ENCODE measurements at places on chromosomes 1 and 21.

- no peak for DNase-seq
Measured at GRCh38 chr1:91057784-91058183, 35.9 kb upstream of the ZNF644 start.

GRCh38 chr1:99676876-99677275, 31.0 kb downstream of the PALMD start:
- no peak for DNase-seq

DNA sequence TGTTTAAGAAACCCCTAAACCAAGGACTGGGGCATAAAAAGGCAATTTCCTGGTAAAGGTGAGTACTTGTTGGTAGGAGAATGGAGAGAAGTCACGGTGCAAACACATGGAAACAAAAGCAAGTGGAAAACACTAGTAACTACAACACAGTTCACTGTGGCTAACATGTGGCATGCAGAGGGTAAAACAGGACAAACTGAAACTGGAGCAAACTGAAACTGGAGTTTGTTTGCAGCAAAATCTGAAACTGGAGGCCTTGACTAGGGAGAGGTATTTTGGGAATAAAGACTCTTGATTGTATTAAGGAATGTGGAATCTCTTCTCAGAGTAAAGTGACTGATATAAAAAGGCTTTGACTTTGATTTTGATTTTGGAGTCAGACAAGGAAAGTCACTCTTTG, 376.3 kb upstream of the PRMT6 start:
- DNase-seq = no peak

DNA sequence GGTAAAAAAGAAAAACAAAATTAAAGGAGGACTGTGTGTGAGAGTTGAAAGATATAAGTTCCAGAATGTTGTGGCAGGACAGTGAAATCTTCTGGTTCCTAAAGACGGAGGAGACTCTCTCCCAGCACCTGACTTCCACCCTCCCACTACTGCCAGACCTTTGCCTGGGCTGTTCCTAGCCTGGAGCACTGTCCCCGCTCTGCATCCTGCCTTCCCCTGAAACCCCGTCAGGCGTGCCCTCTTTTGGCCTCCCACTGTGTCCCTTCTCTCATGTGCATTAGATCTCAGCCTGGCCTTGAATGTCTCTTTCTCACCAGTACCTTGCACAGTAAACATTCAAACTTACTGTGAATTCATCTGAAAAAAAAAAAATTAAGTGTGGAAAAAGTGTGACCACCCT, 74.1 kb downstream of the VPS26C start:
- DNase-seq = no peak

DNA sequence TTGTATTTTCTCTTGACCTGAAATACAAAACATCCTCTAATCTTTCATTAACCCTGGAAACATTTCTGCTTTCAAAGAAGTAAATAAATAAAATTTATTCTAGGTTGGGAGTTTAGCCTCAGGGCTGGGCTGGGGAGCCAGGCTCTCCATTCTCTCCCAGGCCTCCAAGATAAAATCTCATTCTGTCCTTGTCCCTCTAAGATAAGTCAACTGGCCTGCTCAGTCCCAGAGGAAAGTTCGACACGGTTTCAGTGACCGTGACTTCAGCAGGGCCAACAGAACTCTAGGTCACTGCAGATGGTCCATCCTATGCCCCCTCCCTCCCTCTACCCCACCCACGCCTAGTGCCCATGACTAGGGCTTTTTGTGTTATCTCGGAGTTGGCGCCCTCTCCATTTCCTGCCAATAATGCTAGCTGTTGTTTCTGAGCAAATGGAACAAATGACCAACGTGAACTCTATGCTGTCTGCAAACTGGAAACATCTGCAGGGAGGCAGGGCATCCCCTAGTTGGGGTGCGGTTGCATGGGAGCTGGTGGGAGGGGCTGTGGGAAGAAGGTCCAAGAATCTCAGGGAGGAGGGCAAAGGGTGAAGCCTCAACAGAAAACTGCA, 10.1 kb upstream of the ADORA3 start:
- DNase-seq = no peak

GRCh38 chr1:40270152-40270834, 12.3 kb downstream of the ZMPSTE24 start:
- DNase-seq = peak; percentile 80

- no peak for DNase-seq
Measured at GRCh38 chr1:232856541-232856940, 51.3 kb downstream of the MAP10 start.

GRCh38 chr1:42385283-42385682, 4.7 kb downstream of the RIMKLA start:
- DNase-seq = no peak

- peak; percentile 21 for DNase-seq
Measured at GRCh38 chr1:78168306-78168705, 122.5 kb downstream of the GIPC2 start.

Measured in RKO (cell line).